ENCODE measurements at places on chromosomes 7 and 10. TPM values are rescaled to one million over a fixed set of nuclear protein-coding genes. Genes with fewer than 3 reads are reported as not detected.

The PCLO gene
- 4.4 TPM for total RNA-seq

The HOXA10 gene
- total RNA-seq: 1.1 TPM

The CWF19L1 gene
- total RNA-seq: 16.5 TPM

The STEAP4 gene
- total RNA-seq: 23.6 TPM

The EN2 gene
- total RNA-seq: not detected

The CYP26C1 gene
- not detected for total RNA-seq

The PLXNA4 gene
- 1.1 TPM for total RNA-seq

The ZCCHC24 gene
- total RNA-seq: 3.3 TPM

The MYOF gene
- total RNA-seq: 134 TPM

The FAM25G gene
- total RNA-seq: 3.4 TPM

The AGK gene
- total RNA-seq: 18.6 TPM

The STOX1 gene
- 0.28 TPM for total RNA-seq

The NUTM2E gene
- total RNA-seq: not detected

The CNTNAP2 gene
- 1.2 TPM for total RNA-seq

The SPDYE6 gene
- not detected for total RNA-seq

The SPDYE8 gene
- total RNA-seq: not detected

The CD36 gene
- 4.2 TPM for total RNA-seq

The TRIM73 gene
- 0.92 TPM for total RNA-seq

The CPEB3 gene
- total RNA-seq: 5.1 TPM

The IFIT5 gene
- total RNA-seq: 5.3 TPM

The SLC39A12 gene
- 0.08 TPM for total RNA-seq

The GHRHR gene
- not detected for total RNA-seq

The MACC1 gene
- total RNA-seq: 22.3 TPM

The DOCK1 gene
- 37.6 TPM for total RNA-seq
